ENCODE measurements at places on chromosomes 2 and 18.

DNA sequence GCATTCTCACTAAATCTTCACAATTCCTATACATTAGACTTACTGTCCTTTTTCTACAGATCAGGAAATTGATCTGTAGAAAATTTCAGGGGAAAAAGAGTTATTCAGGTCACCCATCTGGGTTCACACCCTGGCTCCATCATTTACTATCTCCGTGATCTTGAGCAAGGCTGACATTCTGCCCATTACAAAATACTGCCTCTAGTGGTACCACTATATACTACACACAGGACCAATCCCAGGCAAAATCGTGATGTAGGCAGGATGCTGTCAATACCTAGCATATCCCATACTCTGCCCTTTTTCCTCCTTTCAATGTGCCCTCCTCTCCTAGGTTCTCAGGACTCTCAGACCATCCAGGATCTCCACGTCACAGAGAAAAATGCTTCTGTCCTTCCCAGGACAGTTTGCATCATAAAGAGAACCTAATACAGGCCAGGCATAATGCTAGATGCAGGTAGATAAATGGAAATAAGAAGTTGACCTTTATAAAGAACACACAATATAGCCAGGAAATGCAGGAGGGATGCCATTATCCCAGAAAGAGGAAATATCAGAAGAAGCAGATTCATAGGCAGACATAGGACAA, 101.9 kb downstream of the CDH20 start:
- DNase-seq: no peak

- no peak for DNase-seq
Measured at GRCh38 chr2:3626812-3627499, 31.0 kb upstream of the ALLC start.

DNA sequence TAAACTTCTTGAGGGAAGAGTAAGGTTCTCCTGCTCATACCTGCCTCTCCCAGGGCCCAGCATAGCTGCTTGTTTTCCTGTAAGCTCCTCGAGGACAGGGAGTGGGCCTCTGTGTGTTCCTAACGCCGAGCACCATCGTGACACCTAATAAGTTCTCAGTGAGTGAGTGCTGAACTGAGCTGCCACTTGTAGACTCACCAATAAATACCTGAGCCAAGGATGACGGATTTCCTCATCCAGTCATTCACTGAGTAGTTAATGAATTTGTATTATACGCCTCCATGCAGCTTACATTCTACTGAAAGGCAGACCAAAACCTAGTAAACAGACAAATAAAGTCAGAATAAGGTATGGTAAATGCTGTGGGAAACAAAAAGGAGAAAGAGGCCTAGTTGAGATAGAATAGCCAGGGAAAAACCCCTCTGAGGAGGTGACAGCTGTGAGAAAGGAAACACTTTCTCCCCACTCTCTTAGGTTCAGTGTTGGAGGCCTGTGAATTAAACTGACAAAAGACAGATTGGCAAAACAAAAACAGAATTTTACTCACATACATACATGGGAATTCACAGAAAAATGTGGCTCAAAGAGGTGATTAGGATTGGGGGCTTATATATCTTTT, 138.6 kb downstream of the B3GNT2 start:
- DNase-seq: no peak

- DNase-seq: no peak
Measured at GRCh38 chr18:41155025-41155424, 800.0 kb upstream of the PIK3C3 start.

- no peak for DNase-seq
Measured at GRCh38 chr18:34866310-34866709, 156.2 kb downstream of the DTNA start.

DNA sequence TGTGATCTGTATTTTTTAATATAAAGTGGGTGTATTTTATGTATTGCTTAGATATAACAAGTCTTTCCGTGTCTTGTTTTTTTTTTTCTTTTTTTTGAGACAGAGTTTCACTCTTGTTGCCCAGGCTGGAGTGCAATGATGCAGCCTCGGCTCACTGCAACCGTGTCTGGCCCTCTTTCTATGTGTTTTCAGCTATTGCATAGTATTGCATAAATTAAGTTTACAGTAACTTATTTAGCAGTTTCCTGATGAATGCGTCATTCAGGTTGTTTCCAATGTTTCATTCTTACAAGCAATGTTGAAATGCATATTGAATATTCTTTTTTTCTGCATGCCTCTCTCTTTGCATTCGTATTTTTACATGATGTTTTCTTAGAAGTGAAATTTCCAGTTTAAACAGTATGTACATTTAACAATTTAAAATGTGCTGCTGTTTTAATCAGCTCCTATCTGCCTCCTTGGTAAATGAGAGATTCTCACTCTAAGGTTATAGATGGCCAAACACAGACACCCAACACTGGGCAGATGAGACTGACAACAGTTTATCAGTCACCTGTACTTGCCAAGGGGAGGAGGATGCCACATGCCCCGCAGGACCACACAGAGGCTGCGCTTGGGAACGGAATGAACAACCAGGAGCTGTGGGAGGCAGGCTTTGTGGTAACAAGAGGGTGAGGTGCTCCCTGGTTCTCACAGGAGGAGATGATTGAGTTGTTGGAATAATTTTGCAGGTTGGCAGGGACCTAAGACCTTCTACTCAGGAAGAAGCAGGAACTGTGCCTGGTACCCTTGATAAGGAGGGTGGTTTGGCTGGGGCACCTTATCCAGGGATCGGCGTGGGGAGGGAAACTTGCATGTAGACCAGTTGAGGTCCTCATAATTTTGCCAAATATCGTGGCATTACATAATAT, 7.5 kb downstream of the SLC9A4 start:
- no peak for DNase-seq
